ENCODE measurements at places on chromosomes 7 and 10.
A peak's percentile ranks its signal among the peaks of the same experiment; 100 is the strongest.

DNA sequence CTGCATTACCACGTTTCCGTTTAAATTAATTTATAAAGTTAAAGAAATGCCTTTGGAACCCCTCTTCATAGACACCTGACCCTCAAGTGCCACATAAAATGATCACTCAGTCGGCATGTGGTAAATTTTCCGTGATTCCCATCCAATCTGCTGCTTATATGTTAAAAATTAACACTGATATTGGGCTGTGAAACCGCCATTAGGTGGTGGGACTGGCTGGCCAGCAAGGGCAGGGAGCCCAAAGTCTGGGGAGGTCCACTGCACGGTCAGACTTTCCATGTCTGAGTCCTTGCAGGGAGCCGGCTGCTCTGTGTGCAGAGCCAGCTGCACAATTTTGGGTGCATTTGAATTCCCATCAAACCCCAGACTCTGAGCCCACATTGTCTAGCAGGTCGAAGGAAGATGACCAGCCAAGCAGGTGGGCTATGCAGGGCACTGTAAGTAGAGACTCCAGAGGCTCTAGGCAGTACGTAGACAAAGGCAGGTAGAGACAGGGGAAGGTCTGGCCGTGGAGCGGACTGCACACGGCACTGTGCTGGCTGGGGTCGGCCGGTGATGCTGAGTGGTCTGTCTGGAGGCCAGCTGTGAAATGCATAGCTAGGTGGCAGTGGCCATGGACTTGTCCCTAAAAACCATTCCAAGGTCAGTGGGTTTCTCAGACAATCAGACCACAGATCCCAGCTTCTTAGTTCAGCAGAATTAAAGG lies 122.9 kb downstream of the SH3PXD2A start:
- no peak for DNase-seq

DNA sequence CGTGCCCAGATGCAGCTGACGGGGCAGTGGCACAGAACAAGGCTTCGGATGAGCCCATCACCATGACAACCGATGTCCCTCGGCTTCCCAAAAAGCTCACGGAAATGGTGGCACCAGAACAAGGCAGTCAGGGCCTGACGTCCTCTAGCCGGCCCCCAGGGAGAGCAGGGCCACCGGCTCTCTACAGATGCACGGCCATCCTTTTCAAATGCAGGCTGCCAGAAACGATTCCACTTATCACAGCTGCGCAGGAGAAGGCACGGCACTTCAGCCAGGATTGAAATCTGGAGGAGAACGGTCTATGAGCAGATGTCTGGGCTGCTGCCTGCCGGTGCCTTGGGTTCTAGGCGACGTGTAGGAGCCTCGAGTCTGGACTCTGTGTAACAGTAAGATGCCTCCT lies 223.8 kb downstream of the ZMYND11 start:
- peak; percentile 36 for DNase-seq

DNA sequence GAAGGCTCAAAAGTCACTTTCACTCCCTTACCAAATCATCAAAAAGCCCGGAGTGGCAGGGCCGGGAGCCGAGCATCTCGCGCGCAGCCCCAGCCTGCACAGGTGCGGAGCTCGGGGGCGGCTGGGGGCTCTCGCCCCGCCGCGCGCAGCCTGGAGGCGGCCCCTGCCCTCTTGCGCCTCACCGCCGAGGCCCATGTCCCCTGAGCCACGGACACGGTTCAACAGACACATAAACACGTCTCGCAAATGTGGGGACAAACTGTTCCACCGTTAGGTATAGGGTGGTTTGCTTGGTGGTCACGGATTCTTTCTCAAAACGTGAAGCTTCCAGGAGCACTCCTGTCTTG lies 700 bp downstream of the GSAP start:
- no peak for DNase-seq

DNA sequence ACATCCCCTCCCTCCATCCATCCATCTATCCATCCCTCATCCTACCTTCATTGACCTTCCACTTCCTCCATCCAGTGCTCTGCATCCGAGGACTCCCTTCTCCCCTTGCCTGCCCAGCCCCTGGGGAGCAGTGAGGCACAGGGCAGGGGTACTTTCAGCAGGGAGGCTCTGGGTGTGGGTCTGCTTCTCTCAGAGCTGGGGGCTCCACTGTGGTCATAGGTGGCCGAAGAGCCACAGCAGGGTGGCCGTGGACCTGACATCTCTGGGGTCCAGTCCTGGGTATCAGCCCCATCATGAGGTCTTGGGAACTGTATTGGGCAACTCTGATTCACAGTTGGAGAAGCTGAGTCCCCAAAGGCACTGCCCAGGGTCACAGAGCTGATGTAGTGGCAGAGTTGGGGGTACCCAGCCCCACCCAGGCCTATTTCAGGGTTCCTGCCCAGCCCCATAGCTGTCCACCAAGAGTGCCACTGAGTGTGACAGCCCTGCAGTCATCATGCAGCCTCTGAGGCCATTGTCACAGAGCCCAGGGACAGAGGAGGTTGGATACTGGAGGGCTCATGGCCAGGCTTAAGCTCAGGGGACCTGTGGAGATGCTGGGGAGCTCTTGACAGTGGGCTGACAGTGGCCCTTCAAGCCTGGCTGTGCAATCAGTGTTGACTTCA lies 35.3 kb upstream of the DPYSL4 start:
- no peak for DNase-seq

DNA sequence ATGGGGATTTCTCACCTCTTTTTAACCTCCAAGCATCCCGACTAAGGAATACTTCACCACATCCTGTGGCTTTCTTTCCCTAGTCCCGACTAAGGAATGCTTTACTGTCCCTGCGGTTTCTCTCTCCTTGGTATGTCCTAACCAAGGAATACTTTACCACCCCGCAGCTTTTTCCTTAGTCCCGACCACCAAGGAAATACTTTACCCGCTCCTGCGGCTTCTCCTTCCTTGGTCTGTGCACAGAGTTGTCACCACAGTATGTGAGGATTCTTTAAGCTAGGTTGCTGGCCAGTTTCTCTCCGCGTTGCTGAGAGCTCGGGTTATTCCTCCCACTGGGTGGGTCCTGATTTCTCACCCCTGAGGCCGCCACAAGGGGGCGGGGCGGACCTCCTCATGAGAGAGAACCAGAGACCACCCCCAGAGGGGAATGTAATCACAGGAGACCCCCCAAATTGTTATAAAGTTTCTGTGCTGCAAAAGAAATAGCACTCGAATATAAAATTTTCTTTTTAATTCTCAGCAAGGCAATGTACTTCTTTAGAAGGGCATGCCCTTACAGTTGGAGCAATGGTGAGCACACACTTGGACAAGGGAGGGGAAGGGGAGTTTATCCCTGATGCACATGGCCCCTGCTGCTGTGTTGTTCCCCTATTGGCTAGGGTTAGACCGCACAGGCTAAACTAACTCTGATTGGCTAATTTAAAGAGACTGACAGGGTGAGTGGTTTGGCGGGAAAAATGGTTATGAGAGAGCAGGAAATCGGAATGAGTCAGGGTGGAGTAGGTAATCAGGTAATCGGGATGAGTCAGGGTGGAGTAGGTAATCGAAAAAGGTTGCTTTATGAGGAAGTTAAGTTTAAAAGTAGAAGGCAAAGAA lies 12.8 kb downstream of the SUGCT start:
- no peak for DNase-seq

DNA sequence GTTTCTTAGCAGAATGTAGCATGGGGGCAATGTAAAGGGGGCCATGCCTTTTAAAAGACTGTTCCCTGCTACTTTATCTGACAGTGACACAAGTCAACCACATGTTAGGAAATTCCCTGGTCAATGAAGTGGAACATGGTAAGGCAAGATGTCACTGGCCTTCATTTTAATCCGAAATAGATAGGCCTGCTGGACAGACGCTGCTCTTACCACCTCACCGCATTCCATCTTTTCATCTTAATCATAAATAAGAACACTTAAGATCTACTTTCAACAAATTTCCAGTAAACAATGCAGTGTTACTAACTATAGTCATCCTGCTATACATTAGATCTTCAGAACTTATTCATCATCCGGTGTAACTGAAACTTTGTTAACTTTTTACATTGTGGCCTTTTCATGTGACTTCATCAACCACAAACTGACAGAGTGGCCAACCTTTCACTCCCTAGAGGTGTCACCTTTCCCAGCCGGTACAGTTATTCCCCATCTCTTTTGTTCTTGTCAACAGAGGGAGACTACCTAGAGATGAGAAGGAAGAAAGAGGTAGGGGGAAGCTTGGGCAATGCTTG lies 15.6 kb downstream of the ASB4 start:
- DNase-seq = no peak

- peak; percentile 29 for DNase-seq
These were observed at the start of gene TMEM139 for GRCh38 chr7:143284591-143285469. TSS of gene TMEM139 (plus strand) at chr7:143284958. CDS start at chr7:143285958, 1,000 bp downstream.

DNA sequence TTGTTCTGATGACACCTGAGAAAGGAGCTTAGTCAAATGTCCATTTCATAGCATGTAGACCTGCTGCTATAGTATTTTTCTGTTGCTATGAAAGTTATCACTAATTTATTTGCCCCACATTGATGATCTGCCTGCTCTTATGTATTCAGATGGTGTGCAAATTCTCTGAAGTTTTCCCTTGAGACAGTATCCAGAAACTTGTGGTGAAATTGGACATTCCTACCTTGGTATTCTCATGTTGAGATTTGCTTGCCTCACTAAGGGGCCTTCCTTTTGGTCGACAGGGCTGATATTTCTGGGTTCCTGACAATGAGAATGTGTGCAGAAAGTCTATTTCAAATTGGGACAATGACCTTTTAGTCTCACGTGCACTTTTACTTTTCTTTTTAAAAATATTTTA lies 253.2 kb upstream of the FZD8 start:
- no peak for DNase-seq

DNA sequence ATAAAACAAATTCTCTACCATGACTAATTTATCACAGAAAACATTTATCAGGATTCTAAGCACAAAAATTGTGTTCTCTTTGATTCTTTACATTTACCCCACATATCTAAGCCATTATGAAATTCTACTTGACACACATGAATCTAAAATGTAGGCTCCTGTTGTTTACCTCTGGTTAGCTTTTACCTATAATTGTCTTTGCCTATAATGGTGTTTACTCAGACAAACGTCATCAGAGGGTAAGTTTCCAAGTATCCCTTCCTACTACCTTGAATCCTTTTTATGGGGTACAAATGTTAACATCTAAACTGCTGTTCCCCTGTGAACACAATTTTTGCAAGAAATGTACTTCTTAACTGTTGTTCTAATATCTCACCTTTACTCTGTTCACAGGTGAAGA lies 63.5 kb downstream of the MINDY3 start:
- DNase-seq = no peak

GRCh38 chr7:90621747-90622140 lies 25.6 kb downstream of the CDK14 start:
- no peak for DNase-seq

DNA sequence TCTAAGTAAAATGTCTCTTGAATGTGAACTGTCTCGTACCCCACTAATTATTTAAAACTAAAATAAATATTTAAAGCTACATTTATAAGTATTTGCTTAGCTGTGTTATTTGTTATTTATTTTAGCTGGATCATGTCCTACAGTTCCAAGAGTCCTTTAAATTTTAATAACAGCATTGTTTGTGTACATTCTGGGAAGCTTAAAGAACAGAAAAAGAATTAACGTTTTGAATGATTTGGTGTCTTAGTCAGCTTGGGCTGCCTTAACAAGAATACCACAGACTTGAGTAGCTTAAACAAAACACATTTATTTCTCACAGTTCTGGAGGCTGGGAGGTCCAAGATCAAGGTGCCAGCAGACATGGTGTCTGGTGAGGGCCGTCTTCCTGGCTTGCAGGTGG lies 107.4 kb downstream of the ITIH5 start:
- no peak for DNase-seq
